ENCODE measurements at places on chromosomes 1 and 21.

DNA sequence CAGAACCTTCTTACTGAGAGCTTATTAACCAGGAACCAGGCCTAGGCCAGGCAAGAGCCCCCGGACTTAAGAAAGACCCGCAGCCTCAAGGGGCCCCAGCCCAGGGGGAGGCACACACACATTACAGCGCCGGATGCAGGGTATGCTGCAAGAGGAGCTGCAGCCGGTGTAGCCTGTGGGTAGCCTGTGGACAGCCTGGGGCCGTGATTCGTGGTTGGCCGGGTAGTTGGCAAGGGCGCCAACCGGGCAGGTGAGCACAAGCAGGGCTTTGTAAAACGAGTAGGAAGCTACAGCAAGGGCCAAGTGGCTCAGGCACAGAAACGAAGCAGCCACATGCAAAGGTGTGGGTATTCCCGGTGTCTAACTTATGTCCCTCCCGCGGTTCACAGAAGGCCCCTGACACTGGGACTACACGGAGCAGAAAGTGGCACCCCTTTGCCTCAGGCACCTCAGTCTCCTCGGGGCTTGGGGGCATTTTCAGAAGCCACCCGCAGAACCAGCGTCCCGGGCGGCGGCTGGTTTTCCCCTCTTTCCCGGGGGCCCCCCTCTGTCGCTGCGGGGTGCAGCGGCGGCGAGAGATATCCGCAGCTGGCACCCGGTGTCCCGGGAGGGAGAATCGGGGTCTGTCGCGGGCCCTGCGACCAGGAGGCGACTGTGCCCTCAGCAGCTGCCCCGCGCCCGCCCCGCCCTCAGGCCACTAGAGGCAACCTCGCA, 40.8 kb downstream of the KIAA1614 start:
- DNase-seq: peak; percentile 16

- DNase-seq: no peak
These were observed 1.8 kb upstream of the SLC19A2 start for GRCh38 chr1:169487561-169487960.

GRCh38 chr1:175152006-175152652, 40.4 kb downstream of the KIAA0040 start:
- peak; percentile 53 for DNase-seq

GRCh38 chr1:208077232-208078075, 166.5 kb upstream of the CD34 start:
- DNase-seq: no peak

DNA sequence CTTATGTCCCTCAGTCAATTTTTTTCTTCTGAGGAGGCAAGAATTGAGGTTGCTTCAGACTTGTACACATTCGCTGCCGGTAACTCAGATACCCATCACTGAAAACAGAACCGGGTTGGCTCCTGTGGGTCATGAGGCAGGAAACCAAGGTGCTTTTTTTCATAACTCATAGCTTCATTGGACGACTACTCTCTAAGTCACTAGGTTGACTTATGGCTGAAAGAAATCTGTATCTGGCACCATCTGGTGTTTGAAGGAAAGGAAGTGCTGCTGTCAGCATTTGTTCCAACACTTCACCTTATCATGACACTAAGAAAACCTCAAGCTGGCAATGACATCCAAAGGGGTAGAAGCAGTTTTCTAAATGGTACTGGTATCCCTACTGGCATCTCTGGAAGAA, 82.3 kb downstream of the TBX19 start:
- DNase-seq: peak; percentile 83

DNA sequence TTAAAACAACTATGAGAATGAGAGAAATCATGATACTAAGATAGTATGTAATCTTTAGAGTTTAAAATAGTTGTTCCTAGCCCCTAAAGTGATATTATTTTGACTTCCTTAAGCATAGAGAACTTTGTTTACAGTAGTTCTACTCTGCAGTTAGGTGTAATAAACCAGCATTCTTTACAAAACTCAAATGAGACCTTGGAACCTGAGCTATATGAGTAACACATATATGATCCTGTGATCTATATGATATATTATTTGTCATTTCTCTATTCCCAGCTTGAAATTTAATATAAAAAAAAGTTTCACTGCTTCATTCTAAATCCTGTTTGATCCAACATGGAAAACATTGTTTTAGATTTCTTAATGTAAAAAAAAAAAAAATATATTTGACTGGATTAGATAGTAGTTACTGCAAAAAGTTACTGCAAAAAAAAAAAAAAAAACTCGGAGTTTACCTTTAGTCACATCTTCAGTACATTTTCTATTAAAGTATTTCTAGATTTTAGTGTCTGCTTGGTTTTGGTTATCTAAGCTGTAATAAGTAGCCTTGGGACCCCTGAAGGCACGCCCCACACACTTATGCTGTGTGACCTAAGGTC, 463.8 kb downstream of the USP25 start:
- no peak for DNase-seq

- DNase-seq: no peak
These were observed 633.7 kb upstream of the USP24 start for GRCh38 chr1:55848906-55849305.

GRCh38 chr21:31181082-31181750, 142.9 kb upstream of the KRTAP19-8 start:
- DNase-seq: no peak

DNA sequence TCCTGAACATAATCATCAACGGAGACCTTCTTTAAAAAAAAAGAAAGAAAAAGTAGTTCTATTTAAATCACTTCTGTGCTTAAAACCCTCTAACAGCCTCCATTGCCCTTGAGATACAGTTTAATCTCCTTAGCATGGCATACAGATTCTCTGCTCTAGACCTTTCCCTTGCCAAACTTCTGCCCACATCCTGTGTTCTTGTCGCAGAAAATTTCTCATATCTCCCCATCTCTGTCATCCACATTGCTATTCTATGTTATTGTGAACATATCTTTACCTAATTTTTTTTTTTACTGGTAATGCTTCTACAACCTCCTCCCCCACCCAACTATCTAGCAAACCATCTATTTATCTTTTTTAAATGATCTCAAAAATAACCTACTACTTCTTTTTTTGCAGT, 135.7 kb upstream of the PROX1 start:
- no peak for DNase-seq

GRCh38 chr1:223669003-223669795, 3.7 kb upstream of the CAPN8 start:
- DNase-seq: no peak

GRCh38 chr1:99603699-99604560, 42.0 kb upstream of the PALMD start:
- DNase-seq: no peak

GRCh38 chr1:68442822-68443556, 6.8 kb downstream of the RPE65 start:
- DNase-seq: peak; percentile 48

GRCh38 chr1:162678439-162678838, 46.2 kb downstream of the DDR2 start:
- no peak for DNase-seq

DNA sequence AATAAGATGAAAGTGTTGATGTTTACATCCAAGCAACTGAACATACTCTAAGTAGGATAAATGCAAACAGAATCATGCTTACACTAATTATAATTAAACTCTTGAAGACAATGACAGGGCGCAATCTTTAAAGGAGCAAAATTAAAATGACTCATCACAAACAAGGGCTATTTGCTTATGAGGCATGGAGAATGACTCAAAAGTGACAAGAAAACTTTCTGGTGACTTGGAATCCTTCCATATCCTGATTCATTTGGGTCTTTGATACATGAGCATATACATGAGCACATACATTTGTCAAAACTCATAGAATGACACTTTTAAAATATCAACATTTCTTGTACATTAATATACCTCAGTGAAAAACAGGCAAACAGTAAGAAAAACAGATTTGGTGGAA, 1632.3 kb downstream of the KCNT2 start:
- DNase-seq: no peak

GRCh38 chr1:225498549-225499136, 70.8 kb upstream of the LBR start:
- no peak for DNase-seq

GRCh38 chr1:200118779-200119505, 91.4 kb downstream of the NR5A2 start:
- no peak for DNase-seq

GRCh38 chr21:33993286-33994231, 78.0 kb upstream of the ATP5PO start:
- DNase-seq: peak; percentile 21

DNA sequence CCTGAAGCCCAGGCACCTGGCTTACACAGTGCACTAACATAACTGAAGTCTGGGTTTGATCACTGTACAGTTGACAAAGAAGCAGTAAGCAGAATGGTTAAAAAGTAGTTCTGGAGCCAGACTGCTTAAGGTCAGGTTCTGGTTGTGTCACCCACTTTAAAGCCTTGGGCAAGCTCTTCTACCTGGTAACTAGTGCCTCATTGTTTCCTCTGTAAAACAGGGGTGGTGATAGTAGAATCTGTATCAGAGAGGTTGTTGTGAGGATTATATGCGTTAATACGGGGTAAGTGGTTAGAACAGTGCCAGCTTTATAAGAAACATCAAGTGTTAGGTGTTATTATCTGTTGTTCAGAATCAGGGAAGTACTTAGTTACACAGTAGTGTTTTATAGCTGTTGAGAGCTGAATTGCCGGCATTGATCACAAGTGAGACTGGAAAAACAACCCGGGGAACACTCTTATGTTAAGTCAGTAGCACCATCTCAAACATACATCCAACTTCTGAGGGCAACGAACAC, 3.7 kb downstream of the BACH1 start:
- DNase-seq: no peak

GRCh38 chr1:151472856-151473731, 13.8 kb upstream of the POGZ start:
- DNase-seq: peak; percentile 56

DNA sequence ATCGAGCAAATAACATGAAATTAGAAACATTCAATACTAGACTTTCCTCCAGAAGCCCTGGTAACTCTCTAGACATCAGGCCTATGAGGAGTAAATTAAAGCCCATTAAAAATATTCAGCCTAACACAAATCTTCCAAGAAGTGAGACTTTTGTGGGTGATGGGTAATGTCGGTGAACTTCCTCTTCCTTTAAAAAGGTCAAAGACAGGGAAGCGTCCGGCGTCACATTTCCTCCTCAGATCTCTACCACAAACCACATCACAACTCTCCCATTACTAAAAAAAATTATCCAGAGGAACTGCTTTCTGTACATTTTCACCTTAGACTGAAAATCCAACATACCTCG, 1.4 kb downstream of the EIF4G3 start:
- peak; percentile 38 for DNase-seq

- DNase-seq: no peak
These were observed 29.6 kb upstream of the CCN1 start for GRCh38 chr1:85550784-85551516.

DNA sequence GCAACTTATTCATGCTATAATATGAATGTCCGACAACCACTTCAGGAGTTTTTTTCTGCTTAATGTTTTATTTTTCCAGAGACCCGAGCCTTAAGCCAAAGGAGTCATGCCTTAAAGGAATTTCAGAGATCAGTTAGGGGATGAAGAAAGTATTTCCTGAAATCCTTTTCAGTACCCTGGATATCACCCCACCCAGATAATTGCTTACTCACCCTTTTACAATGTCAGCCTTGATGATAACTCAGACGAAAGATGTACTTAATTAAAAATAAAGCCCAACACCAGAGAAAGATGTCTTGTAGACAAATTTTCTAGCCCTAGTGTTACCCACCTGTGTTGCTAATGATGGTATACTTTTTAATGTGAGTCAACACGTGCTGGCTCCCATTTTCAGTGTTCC, 124.1 kb downstream of the XCL2 start:
- DNase-seq: no peak

DNA sequence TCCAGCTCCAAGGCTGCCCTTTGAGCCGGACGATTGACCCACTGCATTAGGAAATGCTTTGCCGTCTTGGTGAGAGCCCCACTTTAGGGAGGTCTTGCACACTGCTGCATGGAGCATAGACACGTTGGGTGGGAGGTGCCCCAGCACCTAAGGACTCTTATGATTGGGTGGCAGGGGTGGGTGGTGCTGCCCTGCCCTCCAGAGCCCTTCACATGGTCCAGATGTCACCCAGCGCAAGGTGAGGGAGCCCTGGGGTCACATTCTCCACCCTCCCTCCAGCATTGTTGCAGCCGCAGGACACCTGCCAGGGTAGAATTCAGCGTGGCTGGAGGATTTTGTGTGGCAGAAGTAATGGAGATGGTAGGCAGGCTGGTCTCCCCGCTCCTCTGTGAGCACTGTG, 137.4 kb upstream of the COL6A1 start:
- DNase-seq: no peak

DNA sequence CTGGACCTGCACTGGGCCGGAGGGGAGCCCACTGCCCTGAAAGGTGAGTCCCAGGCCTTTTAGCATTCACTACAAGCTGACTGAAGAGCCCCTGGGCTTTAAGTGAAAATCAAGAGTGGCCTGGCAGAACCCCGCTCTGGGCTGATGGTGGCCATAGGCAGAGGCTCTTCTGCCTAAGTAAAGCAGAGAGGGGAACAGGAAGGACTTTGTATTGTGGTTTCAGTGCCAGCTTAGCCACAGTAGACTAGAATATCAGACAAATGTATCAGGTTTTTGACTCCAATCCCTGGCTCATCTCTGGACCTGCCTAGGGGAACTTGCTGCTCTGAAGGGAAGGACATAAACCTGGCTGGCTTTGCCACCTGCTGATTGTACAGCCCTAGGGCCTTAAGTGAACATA, 10.2 kb upstream of the HENMT1 start:
- no peak for DNase-seq
